ENCODE measurements at places on chromosomes 13 and 19.

GRCh38 chr19:1396768-1397679, 4.3 kb downstream of the GAMT start:
- DNase-seq = no peak

DNA sequence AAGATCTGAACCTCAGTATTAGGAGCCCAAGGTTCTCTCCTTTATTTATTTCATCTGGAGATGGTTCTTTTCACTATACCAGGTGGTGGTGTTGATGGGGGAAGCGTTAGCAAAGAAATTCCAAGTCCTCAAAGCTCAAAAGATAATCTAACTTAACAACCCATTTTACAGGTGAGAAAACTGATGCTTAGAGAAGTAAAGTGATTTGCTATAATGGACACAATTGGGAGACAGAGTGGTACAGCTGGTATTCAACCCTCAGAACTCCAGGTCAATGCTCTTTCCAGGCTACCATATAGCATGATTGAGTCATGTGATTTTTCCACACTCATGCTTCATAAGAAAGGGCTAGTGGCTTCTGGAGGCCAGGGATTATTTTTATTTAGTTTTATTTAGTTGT, 25.0 kb upstream of the URAD start:
- DNase-seq = no peak

DNA sequence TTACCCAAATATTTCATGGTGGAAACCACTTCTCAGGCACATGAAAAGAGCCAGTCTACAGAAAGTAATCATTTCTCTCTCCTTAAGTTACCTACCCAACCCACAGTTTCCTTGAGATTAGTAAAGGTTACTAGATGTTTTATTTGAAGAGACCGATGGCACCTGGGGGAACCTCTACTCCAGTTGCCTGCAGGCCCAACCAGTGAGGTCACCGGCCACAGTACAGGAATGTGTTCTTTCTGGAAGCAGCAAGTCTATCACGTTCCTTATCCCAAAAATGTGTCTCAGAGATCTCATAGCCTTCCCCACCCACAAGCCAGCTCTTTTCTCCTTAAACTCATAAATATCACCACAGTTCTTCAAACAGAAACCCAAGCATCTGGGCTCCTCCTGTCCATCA, 316.1 kb downstream of the COG6 start:
- DNase-seq = no peak

GRCh38 chr19:35562336-35562735, 1.1 kb downstream of the ATP4A start:
- no peak for DNase-seq
